Caco-2 (cell line): ENCODE measurements at places on chromosomes 12 and 14.

- DNase-seq: no peak
These were observed 25.8 kb upstream of the MAX start for GRCh38 chr14:65128096-65128495.

DNA sequence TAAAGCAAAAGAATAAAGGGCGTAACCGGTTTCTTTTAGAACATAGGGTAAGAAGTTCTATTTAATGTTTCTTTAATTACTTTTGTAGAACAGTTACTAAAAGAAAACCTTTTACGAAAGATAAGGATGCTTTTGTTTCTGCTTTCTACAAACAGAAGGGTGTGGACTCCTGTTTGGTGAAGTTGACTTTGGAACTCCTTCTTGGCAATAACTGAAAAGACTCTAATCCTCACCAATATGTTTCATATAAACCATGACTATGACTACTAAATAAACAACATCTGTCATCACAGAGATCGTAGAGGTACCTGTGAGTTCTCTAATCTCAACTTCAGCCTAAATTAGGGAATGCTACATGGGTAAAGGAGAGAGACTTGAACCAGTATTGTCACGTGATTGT is 210.8 kb upstream of the FLRT2 start:
- DNase-seq: no peak

- DNase-seq: no peak
These were observed 212.3 kb upstream of the GARIN6 start for GRCh38 chr12:99435095-99435791.

GRCh38 chr14:67464377-67464776 is 24.1 kb downstream of the TMEM229B start:
- no peak for DNase-seq

DNA sequence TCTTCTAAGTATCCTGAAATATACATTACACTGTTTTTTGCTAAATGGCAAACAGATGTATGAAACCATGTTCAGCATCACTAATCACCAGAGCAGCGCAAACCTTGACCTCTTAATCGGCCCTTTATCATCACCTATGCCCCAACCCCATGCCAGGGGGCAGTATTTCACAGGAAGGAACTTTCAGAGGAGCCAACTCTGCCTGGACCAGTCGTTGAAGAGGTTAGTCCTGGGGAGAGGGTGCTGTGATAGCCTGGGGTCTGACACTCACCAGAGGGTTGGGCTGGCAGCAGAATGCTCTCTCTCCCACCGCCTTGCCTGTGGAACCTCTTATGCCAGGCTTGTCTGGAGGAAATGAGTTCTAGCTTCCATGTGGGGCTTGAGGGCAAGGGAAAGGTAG is 411.7 kb downstream of the TMEM117 start:
- peak; percentile 9 for DNase-seq

DNA sequence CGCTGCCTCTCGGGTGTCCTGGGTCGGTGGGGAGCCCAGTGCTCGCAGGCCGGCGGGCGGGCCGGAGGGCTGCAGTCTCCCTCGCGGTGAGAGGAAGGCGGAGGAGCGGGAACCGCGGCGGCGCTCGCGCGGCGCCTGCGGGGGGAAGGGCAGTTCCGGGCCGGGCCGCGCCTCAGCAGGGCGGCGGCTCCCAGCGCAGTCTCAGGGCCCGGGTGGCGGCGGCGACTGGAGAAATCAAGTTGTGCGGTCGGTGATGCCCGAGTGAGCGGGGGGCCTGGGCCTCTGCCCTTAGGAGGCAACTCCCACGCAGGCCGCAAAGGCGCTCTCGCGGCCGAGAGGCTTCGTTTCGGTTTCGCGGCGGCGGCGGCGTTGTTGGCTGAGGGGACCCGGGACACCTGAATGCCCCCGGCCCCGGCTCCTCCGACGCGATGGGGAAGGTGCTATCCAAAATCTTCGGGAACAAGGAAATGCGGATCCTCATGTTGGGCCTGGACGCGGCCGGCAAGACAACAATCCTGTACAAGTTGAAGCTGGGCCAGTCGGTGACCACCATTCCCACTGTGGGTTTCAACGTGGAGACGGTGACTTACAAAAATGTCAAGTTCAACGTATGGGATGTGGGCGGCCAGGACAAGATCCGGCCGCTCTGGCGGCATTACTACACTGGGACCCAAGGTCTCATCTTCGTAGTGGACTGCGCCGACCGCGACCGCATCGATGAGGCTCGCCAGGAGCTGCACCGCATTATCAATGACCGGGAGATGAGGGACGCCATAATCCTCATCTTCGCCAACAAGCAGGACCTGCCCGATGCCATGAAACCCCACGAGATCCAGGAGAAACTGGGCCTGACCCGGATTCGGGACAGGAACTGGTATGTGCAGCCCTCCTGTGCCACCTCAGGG is 679 bp downstream of the ARF6 start:
- DNase-seq: peak; percentile 24

DNA sequence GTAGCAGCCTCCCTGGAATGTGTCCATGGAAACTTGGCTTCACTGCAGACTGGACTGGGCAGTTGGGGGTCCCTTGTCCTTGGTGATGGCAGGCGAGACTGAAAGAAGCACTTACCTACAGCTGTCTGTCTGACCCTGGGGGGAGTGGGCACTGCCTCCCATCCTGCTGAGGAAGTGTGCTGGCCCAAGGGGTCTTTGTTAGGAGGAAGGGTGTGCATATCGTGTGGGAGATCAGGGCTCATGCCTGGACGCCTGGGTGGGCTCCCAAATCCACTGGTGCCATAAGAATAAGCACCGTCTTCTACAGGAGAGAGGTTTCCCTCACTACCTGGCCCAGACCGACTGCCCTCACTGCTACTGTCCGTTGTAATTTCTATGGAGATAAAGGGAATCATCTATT is 81.4 kb downstream of the PIWIL1 start:
- DNase-seq: no peak

GRCh38 chr14:69518289-69519101 is 34.0 kb downstream of the PLEKHD1 start:
- DNase-seq: no peak

DNA sequence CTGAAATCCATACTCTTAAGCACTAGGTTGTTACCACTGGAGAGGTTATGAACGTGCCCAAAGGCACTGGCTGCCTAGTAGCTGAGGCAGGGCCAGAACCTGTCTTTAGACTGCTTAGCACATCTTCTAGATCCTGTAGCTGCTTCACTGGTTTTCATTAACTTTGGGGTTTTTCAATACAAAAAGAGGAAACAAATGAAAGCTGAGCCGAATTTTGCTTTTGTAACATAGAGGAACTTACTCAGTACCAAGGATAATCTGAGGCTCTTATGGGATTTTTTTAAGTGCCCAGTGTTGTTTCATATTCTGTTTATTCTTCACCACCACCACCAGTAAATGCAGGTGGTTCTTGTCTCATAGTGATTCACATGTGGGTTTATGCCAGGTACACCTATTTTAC is 396.1 kb downstream of the RAD51B start:
- DNase-seq: no peak

DNA sequence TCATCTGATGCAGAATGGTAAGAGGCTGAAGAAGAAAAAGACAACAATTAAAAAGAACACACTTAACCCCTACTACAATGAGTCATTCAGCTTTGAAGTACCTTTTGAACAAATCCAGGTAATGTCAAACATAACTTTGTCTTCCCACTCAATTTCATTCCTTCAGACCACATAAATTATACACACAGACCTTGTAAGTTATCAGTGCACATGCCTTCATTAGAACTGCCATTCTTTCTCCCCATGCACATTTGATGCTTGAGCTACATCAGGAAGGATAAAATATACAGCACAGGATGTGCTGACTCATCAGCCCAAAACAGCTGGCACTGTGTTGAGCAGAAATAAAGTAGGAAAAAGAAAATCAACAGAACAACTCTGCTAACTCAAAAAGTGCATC is 246.7 kb downstream of the PAWR start:
- no peak for DNase-seq

DNA sequence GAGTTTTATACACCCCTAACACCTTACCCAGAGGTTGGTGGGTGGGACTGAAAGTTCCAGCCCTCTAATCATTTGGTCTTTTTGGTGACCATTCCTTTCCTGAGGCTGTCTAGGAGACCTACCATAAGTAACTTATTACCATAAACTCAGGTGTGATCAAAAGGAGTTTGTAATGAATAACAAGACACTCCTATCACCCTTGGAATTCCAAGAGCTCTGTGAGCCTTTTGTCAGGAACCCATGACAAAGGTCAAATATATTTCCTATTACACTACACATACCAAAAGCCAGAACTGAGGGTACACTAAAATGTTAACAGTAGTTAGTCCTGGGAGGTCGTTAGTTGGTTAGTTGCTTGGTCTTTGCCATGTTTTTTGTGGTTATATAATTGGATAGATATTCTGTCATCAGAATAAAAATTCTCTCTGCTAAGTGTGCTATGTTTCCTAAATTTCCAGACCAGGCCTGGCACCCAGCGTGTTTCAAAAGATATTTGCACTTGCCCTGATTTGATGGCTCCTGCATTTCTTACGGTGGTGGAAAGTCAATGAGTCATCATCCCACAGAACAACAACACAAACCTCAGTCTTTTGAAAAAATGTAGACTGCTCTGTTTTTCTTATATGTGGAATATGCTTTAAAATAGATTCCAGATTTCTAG is 27.0 kb upstream of the AKAP5 start:
- DNase-seq: peak; percentile 77

- DNase-seq: no peak
These were observed 579.0 kb downstream of the LRFN5 start for GRCh38 chr14:42185718-42186117.

DNA sequence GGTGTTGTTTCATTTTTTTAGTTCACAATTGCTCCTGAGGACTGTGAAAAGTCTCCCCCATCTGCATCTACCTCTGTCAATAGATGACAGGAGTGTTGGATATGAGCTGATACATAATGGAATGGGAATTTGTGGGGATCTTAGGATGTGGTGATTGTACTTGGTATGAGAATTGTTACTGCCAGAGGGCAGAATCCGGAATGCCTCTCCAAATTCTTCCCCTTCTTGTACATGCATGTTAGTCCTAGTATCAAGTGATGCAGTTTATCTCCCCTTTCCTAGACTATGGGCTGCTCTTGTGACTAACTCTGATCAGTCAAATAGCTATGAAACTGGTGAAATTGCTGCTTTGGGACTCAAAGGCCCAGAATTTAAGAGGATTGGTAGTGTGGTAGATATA is 24.8 kb upstream of the NOVA1 start:
- no peak for DNase-seq

- DNase-seq: no peak
These were observed 1.8 kb upstream of the CLEC2A start for GRCh38 chr12:9933958-9934357.

- peak; percentile 50 for DNase-seq
These were observed 27.3 kb downstream of the LLPH start for GRCh38 chr12:66103016-66103913.

GRCh38 chr12:78143717-78144116 is 313.0 kb downstream of the NAV3 start:
- DNase-seq: no peak

DNA sequence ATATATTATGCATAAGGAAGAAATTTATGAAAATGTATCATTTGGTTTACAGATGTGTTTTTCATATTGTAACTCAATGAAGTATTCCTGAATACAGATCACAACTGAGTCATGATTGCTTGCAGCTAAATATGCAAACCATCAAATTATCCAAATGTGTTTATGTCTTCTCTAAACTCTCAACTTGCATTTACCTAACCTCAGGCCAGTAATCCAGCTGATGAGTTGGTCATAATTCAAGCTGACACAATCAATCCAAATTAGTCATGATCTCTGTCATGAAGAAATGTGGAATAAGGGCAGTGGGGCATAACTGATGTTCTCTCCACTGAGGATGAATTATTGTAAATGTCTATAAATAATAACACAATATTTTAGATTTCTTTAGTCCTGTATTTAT is 104.8 kb upstream of the CNTN1 start:
- no peak for DNase-seq

GRCh38 chr12:10453156-10453555 is at the start of gene KLRC1:
Gene KLRC1 (minus strand): TSS chr12:10453377. CDS start chr12:10451156, 2,221 bp downstream.
- DNase-seq: no peak

GRCh38 chr14:94361682-94362081 is 26.7 kb downstream of the SERPINA1 start:
- no peak for DNase-seq

DNA sequence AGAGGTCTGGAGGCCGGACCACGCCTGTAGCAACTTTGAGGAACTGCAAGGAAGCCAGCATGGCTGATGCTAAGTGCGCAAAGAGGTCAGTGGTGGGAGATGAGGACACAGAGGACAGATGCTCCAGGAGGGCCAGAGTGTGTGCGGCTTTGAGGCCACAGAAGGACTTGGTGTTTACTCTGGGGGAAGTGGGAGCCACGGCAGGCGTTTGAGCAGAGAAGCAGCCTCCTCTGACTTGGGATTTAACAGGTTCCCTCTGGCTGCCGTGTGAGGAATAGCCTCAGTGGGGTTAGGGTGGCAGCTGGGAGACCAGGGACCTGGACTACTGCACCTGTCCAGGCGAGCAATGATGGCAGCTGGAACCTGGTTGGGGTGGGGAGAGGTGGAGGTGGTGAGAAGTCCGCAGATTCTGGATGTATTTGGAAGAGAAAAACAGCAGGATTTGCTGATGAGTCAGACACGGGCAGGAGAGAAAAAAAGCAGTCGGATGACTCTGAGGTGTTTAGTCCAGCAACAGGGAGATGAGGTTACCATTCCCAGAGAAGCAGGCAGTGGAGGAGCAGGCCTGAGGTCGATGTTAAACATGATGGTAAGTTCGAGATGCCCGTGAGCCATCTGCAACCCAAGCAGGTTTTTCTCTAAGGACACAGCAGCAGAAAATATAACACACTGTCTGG is 143.5 kb downstream of the SCARB1 start:
- no peak for DNase-seq

DNA sequence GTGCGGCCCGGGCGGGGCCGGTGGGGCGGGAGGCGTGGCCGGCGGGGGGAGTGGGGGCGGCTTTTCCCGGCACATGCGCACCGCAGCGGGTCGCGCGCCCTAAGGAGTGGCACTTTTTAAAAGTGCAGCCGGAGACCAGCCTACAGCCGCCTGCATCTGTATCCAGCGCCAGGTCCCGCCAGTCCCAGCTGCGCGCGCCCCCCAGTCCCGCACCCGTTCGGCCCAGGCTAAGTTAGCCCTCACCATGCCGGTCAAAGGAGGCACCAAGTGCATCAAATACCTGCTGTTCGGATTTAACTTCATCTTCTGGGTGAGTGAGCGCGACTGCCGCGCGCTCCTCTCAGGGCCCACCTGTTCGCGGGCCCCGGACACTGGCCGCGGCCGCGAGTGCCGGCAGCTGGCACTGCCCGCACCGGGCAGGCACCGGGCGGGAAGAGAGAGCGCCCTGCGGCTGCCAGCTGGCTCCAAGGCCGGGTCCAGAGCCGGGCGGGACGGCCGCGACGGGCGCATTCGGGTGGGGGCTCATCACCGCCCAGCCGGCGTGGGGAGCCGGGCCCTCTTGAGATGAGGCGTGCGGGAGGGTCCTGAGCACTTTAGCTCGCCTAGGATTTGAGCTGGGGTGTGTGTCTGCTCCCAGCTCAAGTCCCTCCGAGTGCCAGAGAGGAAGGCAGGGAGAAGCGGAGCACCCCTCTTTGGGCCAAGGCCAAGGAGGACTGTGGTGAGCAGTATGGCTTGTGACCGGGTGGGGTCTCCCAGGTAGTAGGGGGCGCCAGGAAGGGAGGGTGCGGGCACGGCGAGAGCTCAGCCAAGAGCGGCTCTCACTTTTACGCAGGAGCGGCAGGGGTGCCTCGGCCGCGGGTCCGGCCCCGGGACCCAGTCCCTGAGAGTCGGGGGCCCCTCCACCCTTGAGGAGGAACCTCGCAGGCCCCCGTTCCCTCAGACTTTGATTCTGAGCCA is at the start of gene CD9:
Gene CD9, plus strand, starts transcription at position 145 of the 957 bp plus-strand sequence. Its CDS starts 100 bp downstream, at position 245.
- peak; percentile 85 for DNase-seq
